Activated B cell treated with CpG ODN at 0.5 μM for 24 hours (primary cell): ENCODE measurements at places on chromosomes 3 and 15. TPM values are rescaled to one million over a fixed set of nuclear protein-coding genes. Genes with fewer than 3 reads are reported as not detected.

- no peak for DNase-seq
Measured at GRCh38 chr3:185998136-185998535, 60.3 kb upstream of the TRA2B start.

- no peak for DNase-seq
Measured at GRCh38 chr15:97072545-97072944, 742.0 kb downstream of the NR2F2 start.

GRCh38 chr15:47362118-47362905 is 355.0 kb upstream of the SEMA6D start:
- no peak for DNase-seq

- no peak for DNase-seq
Measured at GRCh38 chr15:90013503-90013937, 12.4 kb downstream of the ZNF710 start.

- no peak for DNase-seq
Measured at GRCh38 chr3:142613491-142613890, 17.3 kb downstream of the PLS1 start.

The ACKR2 gene
- 0.22 and 0.76 TPM in 2 replicates for total RNA-seq

The CX3CR1 gene
- total RNA-seq, result 0.12 and 0.38 TPM in 2 replicates

The PLAAT1 gene
- not detected in 2 replicates for total RNA-seq
